NCI-H2081 (cell line): ENCODE measurements at places on chromosomes 11 and 22.

- no peak for DNase-seq
Observed at GRCh38 chr11:10592331-10592730, 23.9 kb upstream of the LYVE1 start.

DNA sequence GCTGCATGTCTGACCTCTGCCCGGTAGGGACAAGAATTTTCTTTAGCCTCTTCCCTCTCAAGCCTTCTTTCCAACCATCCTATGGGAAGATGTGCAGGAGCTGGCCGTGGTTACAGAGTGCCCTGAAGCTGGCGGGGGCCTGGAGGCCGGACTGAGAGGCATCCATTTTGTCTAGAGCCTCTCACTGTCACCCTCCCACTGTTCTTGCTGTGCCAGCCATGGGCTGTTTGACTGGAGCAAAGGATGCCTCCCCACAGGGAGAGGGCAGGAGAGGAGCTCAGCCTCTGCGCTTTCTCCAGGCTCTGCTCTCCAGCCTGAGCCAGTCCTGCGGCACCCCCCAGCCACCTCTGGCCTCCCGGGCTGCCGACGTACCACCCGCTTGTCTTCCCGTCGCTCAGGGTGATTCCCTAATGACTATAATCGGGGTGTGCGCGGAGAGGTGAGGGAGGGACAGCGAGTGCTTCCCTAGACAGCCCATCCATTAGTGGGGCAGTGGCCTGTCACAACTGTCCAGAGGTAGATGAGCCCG is 123.8 kb downstream of the NECTIN1 start:
- no peak for DNase-seq

- peak; percentile 5 for DNase-seq
Observed at GRCh38 chr11:19345848-19346681, 105.3 kb upstream of the E2F8 start.

GRCh38 chr11:34976496-34977088 is 60.2 kb downstream of the PDHX start:
- no peak for DNase-seq

GRCh38 chr11:72430741-72431570 is 3.4 kb downstream of the CLPB start:
- peak; percentile 64 for DNase-seq

DNA sequence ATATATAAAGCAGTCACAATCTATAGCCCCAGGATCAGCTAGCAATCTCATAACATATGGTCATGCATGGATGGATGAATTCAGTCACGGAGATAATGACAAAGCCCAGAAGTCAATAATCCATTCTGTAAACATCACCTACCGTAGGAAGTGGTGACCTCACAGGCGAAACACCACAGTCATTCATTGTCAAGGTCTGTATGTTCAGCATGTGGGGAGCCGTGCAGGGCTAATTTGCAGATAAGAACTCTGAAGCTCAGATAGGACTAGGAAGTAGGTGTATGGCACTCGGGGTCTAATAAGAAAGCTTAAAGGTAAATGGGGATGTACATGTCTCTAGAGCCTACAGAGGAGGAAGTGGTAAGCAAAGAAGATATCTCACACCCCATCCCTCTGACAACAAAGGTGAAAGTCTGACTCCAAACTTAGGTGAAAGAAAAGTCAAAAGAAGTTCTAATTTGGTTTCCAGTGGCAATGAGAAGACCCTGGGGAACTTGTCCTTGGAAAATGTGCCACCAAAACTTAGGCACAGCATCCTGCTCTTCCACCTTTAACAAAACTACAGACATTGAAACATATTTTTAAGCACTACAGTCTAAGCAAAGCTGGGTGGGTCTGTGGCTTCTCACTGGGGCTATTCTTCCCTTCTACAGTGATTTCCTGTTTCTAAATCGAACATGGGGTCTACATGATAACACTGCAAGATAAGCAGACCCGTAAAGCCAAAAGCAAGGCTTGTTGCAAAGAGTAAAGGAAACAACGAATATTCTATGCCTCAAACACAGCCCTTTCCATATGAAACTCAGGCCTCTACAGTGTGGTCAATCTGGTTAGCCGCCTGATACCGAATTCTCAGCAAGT is 5.2 kb downstream of the CRTAM start:
- peak; percentile 23 for DNase-seq

GRCh38 chr11:94740083-94741021 is 27.8 kb upstream of the AMOTL1 start:
- peak; percentile 37 for DNase-seq

GRCh38 chr11:111426617-111427016 is 47.5 kb upstream of the POU2AF1 start:
- peak; percentile 74 for DNase-seq

- DNase-seq: no peak
Observed at GRCh38 chr11:82586581-82586980, 147.1 kb downstream of the FAM181B start.

DNA sequence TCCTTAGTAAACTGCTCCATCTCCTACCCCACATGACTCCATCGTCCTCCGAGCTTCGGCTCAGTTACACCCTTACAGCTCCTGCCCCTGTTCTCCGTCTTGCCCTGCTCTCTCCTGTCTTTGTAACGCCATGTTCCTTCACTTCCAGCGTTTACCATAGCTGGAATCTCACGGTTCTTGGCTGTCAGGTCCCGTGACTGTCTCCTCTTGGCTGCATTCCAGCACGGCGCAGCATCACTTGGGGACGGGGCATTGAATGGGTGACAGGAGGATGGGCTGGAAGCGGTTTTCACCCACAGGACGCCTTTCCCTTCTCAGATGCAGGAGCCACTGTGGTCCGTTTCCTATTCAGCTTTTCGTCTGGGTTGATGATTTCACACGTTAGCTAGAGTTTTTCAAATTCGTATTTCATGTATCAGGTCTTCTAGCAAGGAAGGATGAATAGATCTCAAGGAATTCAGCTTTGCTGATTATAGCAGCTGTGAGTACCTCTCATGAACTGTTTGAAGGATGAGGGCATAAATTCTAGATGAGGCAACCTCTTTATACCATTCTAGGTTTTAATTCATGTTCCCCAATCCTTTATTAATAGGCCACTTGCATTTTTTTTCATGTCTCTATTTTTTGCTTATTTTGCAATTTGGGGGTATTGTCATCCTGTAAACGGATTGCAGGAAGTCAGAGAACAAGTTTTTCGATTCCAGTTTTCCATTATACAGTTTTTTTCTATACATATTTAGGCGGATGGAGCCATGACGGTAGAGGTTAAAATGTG is 29.1 kb downstream of the ZBED4 start:
- DNase-seq: peak; percentile 14

- no peak for DNase-seq
Observed at GRCh38 chr11:30983143-30983542, 386.4 kb downstream of the DCDC1 start.

GRCh38 chr11:68213555-68214172 is 568 bp upstream of the KMT5B start:
- DNase-seq: peak; percentile 95

DNA sequence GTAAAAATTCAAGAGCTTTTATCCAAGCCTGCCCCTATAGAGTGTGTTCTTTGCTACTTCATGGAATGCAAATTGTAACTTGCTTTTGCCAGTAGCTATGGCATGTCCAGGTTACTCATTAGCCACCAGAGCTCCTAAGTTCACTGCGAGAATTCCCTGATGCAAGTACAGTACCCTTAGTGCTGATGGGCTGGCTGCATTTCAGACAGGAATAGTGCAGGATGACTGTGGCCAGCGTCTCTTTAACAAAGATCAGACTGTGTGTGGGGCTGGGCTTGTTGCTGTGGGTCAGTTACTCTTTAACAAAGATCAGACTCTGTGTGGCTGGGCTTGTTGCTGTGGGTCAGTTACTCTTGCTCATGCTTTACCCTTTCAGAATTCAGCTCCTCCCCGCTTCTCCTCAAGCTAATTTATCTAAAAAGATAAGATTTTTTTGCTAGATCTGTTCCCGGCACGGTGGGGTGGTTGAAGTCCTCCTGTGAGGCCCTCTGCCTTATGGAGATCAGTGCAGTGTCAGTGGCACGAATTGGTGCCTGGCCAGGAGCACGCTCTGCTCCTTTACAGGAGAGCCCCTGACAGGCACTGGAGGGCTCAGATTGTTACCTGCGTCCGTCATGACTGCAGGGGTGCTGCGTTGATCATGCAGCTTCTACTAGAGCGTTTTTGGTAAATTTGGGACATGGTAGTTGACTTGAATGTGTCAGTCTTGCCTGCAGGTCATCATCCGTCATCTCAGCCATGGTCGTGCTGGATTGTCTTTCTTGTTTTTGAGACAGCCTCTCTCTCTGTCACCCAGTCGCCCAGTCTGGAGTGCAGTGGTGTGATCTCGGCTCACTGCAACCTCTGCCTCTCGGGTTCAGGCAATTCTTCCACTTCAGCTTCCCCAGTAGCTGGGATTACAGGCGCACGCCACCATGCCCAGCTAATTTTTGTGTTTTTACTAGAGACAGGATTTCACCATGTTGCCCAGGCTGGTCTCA is 27.0 kb downstream of the AP2A2 start:
- no peak for DNase-seq

GRCh38 chr11:35763301-35763700 is 100.7 kb downstream of the TRIM44 start:
- DNase-seq: no peak

DNA sequence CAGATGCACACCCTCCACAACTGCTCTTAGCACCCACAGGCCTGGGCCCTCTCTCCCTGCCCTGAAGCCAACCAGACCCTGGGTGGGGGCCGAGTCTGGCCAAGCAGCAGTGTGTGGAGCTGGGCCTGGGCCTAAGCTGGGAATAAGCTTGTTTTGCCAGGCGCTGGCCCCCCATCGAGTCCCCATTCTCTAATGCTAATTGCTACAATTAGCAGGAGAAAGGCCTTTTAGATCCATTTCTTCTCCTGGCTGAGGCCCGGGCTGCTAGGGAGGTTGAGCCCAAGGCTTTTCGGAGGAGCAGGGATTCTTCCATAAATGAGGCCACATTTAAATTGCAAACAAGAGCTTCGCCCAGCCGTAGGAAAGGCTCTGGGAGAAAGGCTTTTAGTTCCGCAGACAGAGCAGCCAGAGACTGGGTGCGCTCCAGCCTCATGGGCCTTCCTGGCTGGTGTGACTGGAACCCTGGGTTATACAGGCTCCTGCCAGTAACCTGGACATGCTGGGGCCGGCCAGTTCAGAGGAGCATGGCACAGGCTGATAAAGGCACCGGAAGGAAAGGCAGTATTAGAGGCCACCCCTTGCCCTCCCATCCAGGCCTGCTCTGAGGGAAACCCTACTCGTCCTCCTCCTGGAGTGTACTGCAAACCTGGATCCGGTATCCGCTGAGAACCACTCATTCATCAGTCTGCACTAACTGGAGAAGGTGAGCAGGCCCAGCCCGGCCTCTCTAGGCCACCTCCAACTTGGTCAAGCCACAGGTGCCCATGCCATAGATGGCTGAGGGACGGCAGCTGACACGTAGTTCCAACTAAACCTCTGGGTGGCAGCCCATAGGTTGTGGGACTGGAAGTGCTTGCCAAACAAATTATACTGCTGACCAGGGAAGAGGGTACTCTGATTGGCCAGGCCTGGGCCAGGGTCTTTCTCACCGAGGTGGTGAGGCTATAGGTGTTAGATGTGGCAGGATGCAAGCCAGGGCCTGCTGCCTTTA is 6.2 kb downstream of the KCNQ1OT1 start:
- DNase-seq: peak; percentile 29

DNA sequence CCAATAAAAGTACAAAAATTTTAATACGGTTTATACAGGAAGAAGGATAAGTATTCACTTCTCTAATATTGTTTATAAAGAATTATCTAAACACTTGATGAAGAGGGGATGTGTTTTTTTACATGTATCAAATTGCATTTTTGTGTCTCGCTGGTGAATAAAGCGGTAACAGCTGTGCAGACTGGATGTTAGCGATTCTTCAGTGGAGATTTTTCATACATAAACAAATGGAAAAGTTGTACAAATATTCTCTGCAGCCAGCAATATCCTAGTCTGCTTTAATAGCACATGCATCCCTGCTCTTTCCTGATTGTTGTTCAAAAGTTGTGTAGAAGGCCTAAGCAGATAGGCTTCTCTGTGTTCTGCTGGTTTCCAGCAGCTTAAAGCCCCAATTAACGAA is 369.3 kb downstream of the SOX6 start:
- no peak for DNase-seq

GRCh38 chr22:19503869-19504268 is 20.3 kb downstream of the CLDN5 start:
- DNase-seq: no peak

GRCh38 chr11:132780046-132780445 is 752.3 kb downstream of the OPCML start:
- DNase-seq: no peak

- no peak for DNase-seq
Observed at GRCh38 chr11:103792981-103793468, 243.4 kb upstream of the DDI1 start.

GRCh38 chr11:1931341-1932104 is 12.0 kb downstream of the TNNT3 start:
- no peak for DNase-seq

DNA sequence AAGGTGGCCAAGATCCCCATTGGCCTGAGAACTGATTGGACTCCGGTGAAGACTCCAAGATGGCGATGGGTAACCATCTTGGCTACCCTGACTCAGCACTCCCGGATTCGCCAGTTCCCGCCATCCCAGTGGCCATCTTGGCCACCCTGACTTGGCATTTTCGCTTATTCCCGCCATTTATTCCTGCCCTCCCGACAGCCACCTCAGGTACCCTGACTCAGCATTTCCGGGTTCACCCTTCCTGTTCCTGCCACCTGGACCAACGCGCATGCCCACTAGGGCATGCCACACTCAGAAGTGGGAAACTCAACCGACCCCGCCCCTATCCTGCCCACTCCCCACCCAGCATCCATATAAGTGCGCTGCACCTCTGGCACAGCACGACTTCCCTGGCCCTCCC is 7.8 kb downstream of the OR8K5 start:
- DNase-seq: no peak

DNA sequence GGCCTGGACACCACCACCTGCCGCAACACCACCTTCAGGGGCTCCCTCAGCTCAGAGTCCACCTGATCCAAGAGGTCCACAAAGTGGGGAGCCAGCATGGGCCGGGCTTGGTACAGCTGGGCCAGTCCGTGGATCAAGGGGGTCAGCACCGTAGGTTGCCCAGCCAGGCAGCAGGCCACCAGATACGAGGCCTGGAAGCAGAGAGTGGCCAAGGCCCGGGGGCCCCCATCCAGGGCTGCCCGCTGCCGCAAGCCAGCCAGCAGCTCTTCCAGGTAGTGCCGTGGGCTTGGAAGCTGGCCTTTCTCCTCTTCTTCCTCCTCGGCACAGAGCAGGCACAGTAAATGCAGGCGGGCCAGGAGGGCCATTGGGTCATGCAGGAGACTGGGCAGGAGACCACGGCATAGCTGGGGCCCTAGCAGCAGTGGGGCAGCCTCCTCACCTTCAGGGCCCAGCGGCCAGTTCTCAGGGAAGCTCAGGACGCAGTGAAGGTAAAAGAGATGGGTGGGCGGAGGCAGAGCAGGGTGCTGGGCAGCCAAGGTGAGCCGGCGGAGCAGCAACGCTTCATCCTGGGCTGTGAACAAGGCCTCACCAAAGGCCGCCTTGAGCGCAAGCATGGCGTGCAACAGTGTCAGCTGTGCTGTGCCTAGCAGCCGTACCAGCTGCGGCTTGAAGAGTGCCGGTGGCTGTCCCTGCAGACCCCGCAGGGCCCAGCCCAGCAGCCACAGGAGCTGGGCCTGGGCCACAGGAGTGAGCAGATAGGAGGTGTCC is 1.7 kb downstream of the AP5B1 start:
- DNase-seq: no peak

- no peak for DNase-seq
Observed at GRCh38 chr22:46708766-46709330, 29.2 kb downstream of the CERK start.
